ENCODE measurements at places on chromosomes 2 and 18.

DNA sequence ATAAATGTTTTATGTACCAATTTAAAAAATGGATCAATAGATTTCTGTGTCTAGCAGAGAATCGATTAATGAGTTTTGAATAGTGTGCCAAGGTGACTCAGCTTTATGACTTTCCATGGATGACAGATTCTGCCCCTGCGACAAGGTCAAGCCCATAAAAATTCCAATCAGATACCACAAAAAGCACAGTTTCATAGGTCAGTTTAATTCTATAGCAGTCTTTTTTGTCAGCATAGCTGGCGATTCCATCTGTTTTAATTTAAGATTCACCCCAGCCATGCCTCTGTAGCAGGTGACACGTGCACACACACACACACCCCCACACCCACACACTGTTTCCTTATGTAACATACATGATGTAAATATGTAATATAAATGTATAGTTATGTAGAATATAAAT is 28.9 kb downstream of the RAB31 start:
- no peak for DNase-seq

- DNase-seq: no peak
These were observed 194.9 kb upstream of the TNP1 start for GRCh38 chr2:217054791-217055190.

DNA sequence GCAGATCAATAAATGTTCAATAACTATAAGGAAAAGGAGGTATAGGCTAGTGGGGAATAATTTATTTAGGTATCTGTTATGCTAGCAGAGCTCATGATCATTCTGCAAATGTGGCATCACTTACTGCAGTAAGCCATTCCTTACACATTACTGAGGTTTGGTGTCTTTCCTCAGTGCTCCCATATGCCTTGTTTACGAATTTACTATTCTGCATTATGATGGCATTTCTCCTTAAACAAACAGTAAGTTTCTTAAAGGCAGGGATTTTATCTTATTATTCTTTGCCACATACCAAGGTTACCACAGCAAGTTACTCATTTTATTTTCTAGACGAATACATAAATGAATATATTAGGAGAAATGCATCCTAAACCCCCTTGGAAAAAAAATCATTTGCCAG is 88.4 kb downstream of the DSEL start:
- no peak for DNase-seq

DNA sequence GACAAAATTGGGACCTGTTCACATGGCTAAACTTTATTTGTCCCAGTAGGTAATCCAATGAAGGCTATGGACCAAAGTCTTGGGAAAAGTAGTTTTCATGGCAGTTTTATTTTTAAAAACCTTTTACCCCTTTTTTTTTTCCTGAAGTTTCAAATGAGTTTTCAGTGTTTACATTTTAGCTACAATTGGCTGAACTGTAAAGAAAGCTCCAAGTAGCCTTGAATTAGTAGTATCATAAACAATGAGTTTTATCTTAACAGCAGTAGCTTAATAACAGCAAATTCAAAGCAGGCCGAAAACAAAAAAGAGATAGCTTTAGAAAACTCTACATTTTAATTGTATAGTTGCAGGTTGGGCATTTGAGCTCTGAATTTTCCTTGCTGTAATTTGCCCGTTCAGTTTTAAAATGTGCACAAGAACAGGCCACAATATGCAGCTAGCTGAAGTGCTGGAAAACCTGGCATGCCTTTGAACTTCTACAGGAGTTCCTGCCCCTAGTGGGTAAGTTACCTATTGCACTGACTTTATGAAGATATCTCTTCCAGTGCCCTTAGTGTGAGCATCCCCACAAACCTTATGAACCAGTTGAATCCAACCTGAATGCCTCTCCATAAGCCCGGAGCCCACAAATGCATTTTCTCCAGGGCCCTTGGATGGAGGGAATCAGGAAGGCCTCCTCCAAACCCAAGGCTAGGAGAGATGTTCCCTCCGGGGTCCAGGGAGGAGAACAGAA is 106.7 kb downstream of the XRCC5 start:
- no peak for DNase-seq

DNA sequence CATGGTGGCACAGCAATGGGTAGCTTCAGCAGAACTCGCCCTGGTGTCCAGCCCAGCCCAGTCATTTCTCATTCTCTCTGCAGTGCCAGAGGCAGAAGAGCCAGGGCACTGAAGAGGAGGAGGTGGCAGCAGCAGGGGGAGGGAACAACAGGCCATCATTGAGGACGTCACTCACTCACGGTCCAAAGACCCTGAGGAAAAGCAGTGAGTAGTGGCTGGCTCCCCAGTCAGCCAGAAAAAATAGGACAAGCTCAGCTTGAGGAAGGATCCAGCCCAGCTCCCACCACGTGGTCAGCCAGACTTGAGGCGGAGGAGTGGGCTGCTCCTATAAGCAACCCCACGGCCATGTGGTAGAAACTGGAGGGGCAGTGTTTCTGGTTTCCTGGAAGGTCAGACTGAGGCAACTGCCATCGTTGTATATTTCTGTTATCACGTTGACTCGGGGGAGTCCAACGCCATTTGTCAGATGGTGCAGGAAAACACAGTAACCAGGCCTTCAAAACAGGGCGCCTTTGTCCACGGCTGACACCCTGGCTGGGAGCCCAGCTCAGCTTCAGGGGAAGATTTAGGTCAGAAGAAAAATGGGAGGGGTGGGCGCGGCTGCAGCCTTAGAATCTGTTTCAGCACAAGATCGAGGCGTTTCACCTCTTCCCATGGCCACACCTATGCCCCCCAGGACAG is 19.0 kb upstream of the TMEM247 start:
- no peak for DNase-seq

DNA sequence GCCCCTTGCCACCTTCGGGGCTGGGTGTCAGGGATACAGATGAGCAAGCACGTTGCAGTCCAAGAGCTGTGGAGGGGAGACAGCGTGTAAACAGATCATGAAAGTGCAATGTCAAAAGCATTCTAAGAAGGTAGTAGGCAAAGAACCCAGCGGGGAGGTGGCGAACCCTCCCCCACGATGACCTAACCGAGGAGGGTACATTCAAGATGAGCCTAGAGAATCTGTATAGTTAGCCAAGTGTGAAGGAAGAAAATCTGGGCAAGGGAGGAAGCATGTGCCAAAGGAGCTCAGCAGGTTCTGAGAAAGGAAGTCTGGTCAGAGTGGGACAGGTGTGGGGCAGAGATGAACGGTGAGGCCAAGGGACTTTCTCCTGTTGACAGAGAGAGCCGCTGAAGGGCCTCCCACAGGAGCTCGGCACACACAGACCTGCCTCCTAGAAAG is 106.9 kb downstream of the SP3 start:
- no peak for DNase-seq

DNA sequence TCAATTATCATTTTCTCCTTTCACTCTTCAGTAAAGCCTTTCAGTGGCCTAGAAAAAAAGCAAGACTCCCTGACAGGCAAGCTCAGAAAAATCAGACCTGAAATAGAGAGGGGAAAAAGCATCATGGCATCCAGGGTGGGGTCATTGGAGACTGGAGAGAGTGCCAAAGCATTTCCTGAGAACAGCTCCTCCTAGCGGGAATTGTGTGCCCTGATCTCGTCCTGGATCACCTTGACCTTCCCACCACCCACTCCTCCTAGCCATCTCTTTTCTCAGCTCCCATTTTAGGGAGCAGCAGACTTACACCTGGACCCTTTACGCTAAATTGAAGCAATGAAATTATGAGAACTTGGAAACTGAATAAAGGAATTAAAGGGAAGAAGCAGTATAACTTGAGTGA is 176.6 kb downstream of the VWC2L start:
- DNase-seq: no peak

DNA sequence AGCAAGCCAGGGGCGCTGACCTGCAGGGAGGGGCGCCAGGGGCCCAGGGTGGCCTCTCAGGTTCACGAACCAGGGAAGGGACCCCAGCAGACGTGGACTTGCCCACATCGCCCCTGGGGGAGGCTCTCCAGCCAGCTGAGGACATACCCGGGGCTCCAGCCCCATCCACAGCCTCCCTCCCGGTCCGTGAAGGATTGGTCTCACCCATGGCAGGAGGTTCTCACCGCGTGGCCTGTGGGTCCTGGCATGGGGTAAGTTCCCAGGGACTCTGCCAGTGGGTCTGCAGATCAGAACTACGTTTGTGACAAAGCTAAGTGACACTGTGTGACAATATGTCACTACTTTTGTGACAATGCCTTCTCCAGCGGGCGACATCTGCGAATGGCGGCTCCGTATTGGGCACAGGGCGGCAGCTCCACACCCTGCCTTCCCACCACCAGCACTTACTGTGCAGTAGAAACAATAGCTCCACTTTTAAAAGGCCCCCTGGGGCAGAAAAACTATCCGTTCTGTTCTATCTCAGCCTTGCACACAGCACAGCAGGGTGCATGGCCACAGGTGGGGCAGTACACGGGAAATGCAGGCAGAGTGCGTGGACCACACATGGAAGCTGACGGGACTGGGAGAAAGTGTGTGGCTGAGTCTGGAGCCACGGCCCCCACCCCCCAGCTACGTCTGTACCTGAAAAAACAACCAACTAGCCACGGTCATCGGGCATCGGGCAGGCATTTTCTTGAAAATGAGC is 65.2 kb upstream of the CTDP1 start:
- DNase-seq: no peak

DNA sequence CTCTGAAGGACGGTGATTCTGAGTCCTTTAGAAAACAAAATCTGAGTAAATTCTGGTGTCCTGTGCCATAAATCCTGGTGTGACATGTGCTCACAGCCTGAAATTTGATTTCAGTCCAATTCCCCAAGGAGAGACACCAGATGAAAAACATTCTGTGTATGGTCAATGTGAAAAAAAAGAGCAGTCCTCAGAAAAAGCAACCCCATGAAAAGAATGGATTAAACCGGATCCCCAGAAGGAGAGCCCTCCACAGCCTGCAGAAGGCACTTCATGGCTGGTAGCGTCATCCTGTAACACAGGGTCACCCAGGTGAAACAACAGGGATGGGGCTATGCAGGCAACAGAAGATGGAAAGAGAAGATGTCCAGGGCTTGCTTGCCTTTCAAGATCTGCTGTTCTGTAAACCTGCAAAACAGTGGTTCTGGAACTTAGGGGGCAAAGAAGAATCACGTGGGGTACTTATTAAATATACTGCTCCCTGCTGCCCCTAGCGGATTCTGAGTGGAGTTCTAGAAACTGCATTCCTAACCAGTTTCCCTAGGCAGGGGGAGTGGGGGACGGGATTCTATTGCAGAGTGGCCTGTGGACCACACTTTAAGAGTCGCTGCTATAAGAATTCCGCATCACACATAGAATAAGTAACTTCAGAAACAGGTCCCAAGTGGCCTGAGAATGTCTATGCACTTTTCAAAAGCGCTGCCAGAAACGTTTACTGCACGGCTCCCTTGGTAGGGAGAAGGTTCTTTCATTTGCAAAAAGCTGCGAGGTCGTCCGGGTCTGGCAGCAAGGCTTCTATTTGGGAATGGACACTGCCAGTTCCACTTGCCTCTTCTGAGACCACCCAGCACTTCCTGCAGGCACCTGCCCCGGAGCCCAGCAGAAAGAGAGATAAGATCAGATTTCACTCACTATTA is 118.9 kb upstream of the ARL5A start:
- DNase-seq: no peak

DNA sequence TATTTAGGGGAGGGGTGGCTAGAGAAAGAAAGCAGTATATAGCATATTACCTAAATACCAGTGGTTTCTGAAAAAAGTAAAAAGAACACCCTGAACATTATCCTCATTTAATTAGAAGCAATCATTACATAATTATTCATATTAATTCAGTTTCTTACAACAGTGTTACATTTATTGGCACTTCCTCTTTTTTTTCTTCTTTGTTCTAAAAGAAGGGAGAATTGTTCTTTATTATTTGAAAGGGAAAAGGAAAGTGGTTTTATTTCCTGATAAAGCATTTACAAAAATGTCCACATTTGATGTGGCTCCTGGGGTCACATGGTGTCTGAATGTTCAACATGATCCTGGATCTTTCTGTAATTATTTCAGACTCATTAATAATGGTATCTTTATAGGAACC is 254.9 kb upstream of the ZEB2 start:
- no peak for DNase-seq

DNA sequence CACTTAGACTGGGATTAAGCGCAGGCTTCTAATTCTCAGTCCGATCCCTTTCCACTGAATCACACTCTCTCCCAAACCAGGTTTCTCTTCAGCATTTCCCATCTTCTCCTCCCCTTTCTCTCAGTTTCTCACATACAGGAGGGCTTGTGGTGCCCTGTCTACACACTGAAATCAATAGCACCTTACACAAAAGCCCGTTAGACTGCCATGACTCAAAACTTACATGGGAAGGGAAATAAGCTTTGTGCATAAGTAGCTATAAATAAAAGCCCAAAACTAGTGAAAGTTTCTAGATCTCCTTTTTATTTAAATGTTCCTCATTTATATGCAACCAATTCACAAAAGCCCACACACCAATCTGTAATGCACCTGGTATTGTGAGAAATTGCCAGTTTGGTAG is 318.4 kb downstream of the TXNL1 start:
- DNase-seq: no peak

- DNase-seq: no peak
These were observed 170.6 kb upstream of the GLI2 start for GRCh38 chr2:120565095-120565460.

DNA sequence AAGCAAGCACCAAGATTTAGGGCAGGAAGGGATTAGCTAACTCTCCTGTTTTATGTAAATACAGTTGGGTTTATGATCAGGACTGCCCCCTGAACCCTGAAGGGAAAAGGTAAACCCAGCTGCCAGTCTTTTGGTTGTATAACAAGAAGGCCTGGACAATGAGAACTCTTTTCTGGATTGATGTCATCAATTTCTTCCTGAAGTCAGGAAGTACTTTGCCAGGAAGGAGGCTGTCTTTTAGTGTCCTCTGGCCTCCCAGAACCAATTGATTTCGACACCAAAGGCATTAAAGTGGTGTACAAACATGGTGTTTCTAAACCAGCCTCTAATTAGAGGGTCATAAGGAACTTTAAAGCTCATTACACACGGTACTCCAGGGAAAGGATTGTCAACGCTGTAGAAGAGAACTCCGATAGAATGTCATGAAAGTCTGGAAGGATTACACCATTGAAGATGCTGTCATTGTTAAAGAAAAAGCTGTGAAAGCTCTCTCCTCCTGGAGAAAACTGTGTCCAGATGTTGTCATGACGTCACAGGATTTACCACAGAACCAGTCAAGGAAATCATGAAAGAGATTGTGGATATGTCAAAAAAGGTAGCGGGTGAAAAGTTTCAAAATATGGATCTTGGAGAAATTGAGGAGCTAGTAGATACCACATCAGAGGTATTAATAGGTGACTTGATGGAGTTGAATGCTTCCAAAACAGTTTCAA is 78.8 kb downstream of the ANKRD12 start:
- DNase-seq: no peak

GRCh38 chr2:234212534-234212933 is 162.0 kb downstream of the SPP2 start:
- DNase-seq: no peak

GRCh38 chr18:46337271-46337670 is 233.1 kb downstream of the HAUS1 start:
- no peak for DNase-seq
